ENCODE measurements at places on chromosomes 13 and 19. TPM values are rescaled to one million over a fixed set of nuclear protein-coding genes. Genes with fewer than 3 reads are reported as not detected.

DNA sequence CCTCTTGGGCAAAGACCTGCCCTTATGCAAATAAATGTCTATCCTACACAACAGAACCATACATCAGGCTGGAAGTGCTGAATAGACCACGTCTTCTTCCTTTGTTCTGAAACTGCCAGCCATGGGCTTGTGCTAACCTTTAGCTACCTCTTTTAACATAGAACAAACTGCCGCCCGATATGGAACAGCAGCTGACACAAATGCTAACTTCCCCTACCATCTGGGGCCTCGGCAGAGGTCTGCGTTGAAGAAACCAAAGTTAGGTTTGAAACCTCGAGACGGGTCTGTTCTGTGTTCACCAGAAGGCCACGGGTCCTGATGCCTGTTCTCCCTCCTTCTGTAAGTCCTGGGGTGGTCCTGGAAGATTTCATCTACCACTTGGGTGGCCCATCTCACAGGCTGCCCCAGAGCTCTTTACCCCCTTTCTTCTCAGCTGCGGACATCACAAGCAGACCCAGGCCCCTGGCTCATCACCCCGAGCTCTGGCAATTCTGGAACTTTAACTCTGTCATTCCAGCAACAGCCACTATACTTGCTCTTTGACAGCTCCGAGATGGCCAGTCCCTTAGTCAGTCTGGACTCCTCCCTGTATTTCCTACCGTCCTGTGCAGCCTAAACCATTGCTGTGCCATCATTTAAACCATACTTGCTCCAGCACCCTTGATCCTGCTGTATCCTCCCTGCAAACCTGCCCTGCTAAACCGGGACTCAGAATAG lies 146.7 kb downstream of the USP12 start:
- H3K4me1 ChIP-seq, result no peaks in the 10 kb centered on the region
- H3K27ac ChIP-seq, result no peak overlapping the region
- H3K4me3 ChIP-seq, result no peak overlapping the region
- no peaks in the 10 kb centered on the region for H3K36me3 ChIP-seq
- no peaks in the 10 kb centered on the region for H3K27me3 ChIP-seq
- DNase-seq, result no peak

DNA sequence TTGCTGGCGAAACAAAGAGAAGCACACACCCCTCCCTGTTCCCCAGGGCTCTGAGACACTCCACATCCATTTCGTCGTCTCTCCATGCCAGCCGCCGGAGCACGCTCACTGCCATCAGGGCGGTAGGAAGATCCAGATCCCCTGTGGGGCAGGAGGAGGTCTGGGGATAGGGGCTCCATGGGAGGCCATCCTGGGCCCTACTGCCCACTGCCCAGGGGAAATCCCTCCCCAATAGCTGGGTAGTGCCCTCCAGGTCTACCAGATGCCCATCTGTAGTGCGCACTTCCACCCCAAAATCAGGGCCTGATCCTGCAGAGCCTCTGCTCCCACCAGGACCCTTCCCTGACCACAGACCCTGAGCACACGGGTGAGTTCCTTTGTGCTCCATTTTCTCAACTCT lies 80.3 kb downstream of the EFNB2 start:
- no peak for DNase-seq
- no peaks in the 10 kb centered on the region for H3K36me3 ChIP-seq
- no peaks in the 10 kb centered on the region for H3K4me1 ChIP-seq
- H3K27ac ChIP-seq, result no peak overlapping the region

The ZNF324B gene
- 12.8 TPM for total RNA-seq

The ZBTB45 gene
- 17.2 TPM for total RNA-seq

DNA sequence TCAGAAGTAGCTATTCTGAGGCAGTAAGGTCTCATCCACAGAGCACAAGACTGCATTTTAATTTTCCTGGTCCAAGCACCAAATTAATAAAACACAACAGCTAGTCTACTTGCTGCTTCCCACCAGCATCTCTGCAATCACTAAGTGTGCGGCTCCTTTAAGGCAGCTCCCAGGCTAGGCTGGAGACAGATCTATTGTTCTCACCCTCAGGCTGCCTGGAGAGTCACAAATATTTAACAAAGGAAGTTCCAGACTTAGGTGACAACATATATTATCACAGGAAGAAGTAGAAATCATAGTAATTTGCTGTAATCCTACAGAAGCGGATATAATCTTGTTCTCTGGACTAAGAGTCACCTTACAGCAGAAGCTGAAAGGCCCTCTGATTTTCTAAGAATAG lies 2.2 kb upstream of the EID2 start:
- no peak overlapping the region for H3K27ac ChIP-seq
- no peak overlapping the region for H3K4me3 ChIP-seq
- H3K4me1 ChIP-seq, result peaks cover 9% of the 10 kb centered on the region

- H3K36me3 ChIP-seq, result no peaks in the 10 kb centered on the region
- no peak overlapping the region for H3K4me3 ChIP-seq
- no peak for DNase-seq
Observed at GRCh38 chr13:106187501-106188095, 347.9 kb downstream of the EFNB2 start.

GRCh38 chr13:81058211-81058915 lies 717.4 kb upstream of the SPRY2 start:
- H3K36me3 ChIP-seq, result no peaks in the 10 kb centered on the region
- H3K27me3 ChIP-seq, result no peaks in the 10 kb centered on the region
- H3K27ac ChIP-seq, result no peak overlapping the region
- no peaks in the 10 kb centered on the region for H3K4me1 ChIP-seq
- no peak for DNase-seq
- H3K4me3 ChIP-seq, result no peak overlapping the region

GRCh38 chr13:46097015-46097414 lies 7.8 kb downstream of the CPB2 start:
- H3K27ac ChIP-seq, result no peak overlapping the region
- no peak overlapping the region for H3K4me3 ChIP-seq
- H3K27me3 ChIP-seq, result no peaks in the 10 kb centered on the region
- no peaks in the 10 kb centered on the region for H3K36me3 ChIP-seq
- no peak for DNase-seq
- peaks cover 18% of the 10 kb centered on the region for H3K4me1 ChIP-seq

The SIGLEC8 gene
- total RNA-seq, result not detected

The NDUFA13 gene
- total RNA-seq, result 462 TPM

DNA sequence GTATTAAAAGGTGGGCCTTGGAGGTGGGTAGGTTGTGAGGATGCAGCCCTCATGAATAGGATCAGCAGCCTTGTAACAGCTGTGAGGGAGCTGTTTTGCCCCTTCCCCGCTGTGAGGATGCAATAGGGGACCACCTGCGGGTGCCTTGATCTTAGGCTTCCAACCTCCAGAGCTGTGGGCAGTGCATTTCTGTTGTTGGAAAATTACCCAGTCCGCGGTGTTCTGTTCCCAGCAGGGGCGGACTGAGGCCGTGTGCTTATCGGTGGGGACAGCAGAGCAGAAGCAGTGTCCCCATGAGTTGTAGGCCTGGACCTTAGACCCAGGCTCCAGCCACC lies 54.8 kb upstream of the TEX29 start:
- no peaks in the 10 kb centered on the region for H3K4me1 ChIP-seq
- H3K36me3 ChIP-seq, result peaks cover 18% of the 10 kb centered on the region
- H3K27ac ChIP-seq, result no peak overlapping the region
- no peak overlapping the region for H3K4me3 ChIP-seq
- DNase-seq, result no peak

- peaks cover 32% of the 10 kb centered on the region for H3K36me3 ChIP-seq
- no peak overlapping the region for H3K27ac ChIP-seq
- no peaks in the 10 kb centered on the region for H3K27me3 ChIP-seq
- no peak overlapping the region for H3K4me3 ChIP-seq
- no peak for DNase-seq
- H3K4me1 ChIP-seq, result no peaks in the 10 kb centered on the region
Observed at GRCh38 chr19:38163419-38164290, 60.4 kb downstream of the DPF1 start.

DNA sequence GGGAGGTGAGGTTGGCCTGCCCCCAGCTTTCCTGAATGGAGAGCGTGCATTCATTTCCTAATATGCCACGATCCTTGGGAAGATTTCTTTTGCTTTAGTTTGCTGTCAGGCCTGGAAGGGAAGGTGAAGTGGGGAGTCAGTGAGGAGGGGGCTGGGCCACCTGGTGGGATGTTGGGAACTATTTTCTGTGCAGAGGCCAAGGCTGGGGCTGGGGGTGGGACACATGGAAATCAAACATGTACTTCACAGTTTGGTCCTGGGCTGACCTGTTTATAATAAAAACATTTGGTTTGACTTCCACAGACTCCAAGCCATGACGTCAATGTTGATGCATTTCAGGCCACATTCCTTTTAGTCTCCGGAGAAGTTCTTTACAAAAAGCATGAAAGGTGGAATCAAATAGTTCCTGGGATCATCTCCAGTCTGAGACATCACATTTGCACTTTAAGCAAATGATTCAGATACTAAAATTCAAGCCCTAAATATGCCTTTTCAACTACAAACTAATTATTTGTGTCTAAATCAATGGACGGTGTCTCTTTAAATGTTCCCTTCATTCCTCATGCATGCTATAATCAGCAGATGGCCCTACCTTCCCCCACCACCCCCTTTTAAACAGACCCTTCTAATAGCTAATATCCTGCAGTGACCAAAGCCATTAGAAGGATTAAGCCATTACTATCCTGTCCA lies 41.5 kb upstream of the MEDAG start:
- no peak for DNase-seq
- H3K4me3 ChIP-seq, result no peak overlapping the region
- no peaks in the 10 kb centered on the region for H3K4me1 ChIP-seq
- no peak overlapping the region for H3K27ac ChIP-seq

Measured in GM12878 (cell line).